Activated CD4-positive, alpha-beta T cell treated with anti-CD3 and anti-CD28 coated beads, Interleukin-2, amount 50 U/mL, for 4 hours (primary cell): ENCODE measurements at places on chromosomes 2 and 18.

DNA sequence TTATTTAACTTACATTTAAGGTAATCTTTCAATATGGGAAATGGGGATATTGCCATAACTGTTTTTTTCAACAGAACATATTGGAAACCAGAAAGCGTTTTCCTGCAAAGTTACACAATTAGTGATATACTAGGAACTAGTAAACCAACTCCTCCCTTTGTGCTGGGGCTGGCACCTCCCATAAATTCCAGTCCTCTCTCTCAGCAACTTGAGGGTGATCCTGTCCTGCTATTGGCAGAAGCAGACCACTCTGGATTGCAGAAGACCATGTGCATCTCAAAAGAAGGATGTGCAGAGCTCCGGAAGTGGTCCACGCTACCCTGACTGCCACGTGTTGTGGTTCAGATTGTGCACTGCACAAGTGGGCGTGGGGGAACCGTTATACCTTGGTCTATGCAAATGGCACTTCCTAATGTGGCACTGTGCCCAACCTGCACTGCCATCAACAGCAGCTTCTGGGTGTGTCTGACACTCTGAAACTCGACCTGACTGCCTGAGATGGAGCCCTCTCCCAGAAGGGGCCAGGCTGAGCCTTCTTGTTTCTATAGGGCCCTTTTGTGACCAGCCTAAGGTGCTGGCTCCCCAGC, 219.2 kb downstream of the ZNF516 start:
- DNase-seq, result no peak

DNA sequence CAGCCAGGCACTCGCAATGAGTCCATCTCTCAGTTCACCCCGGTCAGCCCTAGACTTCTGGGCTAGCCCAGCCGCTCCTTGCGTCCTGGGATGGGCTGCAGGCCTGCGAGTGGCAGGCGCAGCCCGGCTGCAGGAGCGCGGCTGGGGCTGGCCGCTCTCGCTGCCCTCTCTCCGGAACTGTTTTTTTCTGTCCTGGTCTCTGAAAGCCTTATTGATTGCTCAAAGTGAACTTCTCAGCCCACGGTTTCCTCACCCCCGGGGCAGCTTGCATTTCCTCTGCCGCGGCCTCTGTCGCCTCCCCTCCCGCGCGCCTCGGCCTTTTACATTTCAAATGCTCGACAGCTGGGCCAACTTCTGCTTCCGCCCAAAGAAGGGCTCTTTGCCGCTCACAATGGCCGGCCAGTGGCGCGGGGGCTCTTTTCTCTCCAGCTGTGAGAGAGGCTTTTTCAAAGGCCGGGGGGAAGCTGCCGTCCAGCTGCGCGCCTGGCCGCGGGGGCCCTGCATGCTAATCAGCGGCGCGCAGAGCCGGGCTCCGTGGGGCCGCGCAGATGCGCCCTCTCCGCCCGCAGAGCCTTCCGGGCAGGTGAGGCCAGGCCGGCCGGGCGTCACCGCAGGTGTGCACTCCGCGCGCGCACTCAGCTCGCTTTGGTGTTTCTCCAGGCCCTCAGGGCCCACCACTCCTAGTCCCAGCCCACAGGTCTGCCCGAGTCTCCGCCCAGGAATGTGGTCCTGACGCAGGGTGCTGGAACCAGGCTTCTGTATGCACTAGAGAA, 513.8 kb downstream of the RNF144A start:
- DNase-seq, result no peak

- DNase-seq, result no peak
These were observed 33.7 kb downstream of the ABI2 start for GRCh38 chr2:203361922-203362321.

DNA sequence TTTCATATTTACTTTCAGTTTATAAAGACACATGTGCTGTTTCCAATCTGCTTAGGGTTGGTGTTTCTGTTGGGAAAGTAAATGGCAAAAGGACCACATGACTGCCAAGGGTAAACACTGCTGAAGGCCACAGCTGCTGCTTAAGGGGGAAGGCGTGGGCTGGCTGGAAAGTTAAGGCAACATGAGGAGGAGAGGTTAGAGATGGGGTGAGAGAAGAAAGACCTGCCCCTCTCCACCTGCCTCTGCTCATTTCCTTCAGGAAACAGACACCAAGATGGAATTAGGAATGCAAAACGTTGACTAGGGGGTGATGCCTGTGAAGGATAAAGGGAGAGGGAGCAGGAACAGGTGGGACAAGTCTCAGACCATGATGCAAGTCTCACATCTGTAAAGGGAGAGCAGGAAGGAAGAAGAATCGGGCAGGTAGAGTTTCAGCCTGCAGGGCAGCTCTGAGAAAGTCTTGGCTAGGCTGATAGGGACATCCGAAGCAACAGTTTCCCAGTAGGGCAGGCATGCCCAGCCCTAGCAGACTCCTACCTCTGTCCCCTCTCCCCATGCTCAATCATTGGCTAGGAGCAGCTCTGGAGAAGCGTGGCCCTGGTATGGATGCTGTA, 86.0 kb downstream of the CDC42EP3 start:
- peak; percentile 52 for DNase-seq

GRCh38 chr2:40197121-40197520, 254.8 kb downstream of the SLC8A1 start:
- DNase-seq, result no peak

DNA sequence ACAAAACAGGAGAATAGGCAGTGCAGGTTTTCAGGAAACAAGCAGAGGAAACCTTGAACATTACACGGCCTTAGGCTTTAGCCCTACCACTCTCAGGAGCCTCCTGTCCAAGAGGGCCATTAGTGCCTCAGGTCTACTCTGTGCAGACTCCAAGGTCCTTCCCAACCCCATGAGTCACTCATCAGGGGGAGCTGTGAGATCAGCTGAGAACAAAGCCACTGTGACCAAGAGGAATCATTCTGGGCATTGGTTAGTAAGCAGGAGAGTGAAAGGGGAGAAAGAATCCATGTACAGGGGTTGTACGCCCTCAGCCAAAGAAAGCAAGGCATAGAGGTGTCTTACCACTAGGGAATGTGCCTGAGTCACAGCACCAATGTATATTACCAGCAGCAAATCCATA, 680.3 kb downstream of the DPP10 start:
- no peak for DNase-seq

DNA sequence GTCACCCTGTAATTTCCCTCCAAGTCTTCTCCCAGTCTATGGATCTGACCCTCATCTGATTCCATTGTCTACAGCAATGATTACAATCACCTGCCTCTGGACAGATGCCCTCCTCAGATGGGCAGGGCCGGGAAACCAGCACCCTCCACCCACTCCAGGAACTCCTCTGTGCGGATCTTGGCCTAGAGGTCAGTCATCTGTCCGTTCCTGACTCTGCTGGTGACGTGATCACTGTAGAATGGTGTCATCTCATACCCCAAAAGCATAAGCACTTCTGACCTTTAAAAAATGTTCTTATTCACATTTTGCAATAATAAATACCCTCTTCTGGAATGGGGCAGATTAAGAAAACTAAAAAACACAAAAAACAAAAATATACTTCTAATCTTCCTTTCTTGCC, 29.5 kb upstream of the BZW1 start:
- no peak for DNase-seq

GRCh38 chr18:75063615-75064512, 145.1 kb downstream of the PTGR3 start:
- DNase-seq, result no peak
